Type B pancreatic cell (in vitro differentiated cells): ENCODE measurements at places on chromosomes 12 and 14.
A peak's percentile ranks its signal among the peaks of the same experiment; 100 is the strongest.

DNA sequence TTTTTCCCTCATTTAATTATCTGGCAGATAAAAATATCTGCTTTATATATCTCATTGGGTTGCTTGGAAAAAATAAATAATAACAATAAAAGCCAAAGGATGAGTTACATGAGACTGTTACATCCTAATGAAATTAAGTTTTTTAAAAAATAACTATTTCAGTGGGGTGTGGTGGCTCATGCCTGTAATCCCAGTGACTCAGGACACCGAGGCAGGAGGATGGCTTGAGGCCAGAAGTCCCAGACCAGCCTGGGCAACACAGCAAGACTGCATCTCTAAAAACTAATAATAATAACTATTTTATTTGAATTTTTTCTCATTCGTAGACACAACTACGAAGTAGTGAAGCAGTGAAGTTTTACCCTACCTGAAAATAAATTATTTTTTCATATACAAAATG, 103.3 kb downstream of the BCAT1 start:
- no peaks in the 10 kb centered on the region for H3K4me1 ChIP-seq
- DNase-seq, result no peak

DNA sequence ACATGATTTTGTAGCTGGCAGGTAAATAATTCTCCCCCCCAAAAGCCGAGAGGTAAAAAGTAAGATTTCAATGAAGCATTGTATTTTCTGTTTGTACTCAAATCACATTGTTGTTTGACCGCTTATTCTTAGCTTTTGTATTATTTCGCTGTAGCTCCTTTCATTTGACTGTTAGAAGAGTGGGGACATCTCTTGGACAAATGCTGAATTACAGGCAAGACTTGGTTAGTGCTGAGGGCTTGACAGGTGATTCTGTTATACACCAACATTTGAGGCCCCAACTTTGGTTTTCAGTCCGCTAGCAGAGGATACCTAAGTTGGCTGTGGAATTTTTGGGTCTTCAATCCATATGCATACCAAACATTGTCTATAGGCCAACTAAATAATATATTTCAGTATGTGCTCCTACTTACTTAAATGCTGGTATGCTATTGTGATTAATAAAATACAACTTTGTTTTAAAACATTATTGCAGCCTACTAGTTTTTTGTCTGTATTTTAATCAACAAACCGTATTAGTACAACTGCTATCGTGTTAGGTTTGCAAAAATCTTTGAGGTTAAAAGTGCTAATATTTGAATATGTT, 102.2 kb downstream of the ERC1 start:
- H3K4me1 ChIP-seq, result no peaks in the 10 kb centered on the region
- no peak overlapping the region for H3K4me3 ChIP-seq
- no peaks in the 10 kb centered on the region for H3K36me3 ChIP-seq
- no peaks in the 10 kb centered on the region for H3K27me3 ChIP-seq

GRCh38 chr12:67531051-67531450, 117.5 kb upstream of the DYRK2 start:
- no peaks in the 10 kb centered on the region for H3K36me3 ChIP-seq
- H3K4me3 ChIP-seq, result no peak overlapping the region
- H3K27ac ChIP-seq, result no peak overlapping the region
- no peaks in the 10 kb centered on the region for H3K27me3 ChIP-seq

DNA sequence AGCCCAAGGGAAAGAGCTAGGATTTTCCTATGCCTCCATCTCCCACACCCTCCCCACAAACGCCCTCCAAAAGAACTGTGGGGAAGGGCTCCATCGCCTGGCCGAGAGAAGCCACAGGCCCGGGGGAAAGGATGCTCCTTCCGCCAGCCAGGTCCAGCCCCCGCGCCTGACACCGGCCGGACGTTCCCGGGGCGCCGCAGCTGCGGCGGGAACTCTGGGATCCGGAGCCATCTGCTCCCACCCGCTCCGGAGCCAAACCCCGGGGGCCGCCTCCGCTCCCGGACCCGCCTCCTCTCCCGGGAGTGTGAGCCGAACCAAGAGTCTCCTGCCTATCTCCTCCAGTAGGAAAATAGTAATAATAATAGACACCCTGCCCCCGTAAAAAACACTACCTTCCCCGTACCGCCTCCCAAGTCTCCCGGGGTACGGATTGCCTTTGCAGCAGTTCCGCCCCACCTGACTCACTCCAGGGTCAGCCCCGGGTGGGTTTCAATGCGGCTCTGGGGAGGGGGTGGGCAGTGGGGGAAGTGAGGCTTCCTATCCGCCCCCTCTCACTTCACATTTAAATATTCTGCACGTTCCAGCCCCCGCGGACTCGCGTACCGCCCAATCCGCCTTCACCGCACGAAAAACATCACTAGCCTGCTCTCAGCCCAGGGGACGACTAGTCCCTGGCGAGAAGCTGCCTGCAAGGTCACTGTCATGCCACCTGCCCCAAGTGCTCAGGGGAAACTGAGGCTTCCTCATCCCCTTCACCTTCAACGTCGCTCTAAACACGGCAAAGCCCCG, 2.4 kb downstream of the AGAP2 start:
- H3K27me3 ChIP-seq, result peaks cover 83% of the 10 kb centered on the region
- peaks cover 15% of the 10 kb centered on the region for H3K4me1 ChIP-seq
- peak overlapping the region; percentile 23 for H3K27ac ChIP-seq
- no peak for DNase-seq
- H3K4me3 ChIP-seq, result peak overlapping the region; percentile 75

DNA sequence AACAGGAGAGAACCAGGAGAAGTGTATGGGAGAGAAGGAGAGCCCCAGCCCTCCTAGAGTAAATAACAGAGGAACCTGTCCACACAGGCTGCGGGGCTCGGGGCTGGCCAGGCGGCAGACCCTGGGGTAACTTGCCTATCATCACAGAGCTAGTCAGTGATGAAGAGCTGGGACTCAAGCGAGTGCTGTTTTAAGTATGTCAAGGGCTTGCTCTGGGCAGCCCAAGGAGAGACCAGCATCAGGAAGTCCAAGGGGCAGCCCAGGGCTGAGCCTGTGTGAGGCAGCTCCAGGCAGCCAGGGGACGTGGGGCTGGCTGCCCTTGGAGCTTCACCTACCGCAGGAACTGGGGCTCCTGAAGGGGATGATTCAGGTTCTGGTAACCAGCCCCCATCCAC, 10.0 kb downstream of the VWF start:
- H3K27me3 ChIP-seq, result peaks cover 13% of the 10 kb centered on the region
- H3K36me3 ChIP-seq, result no peaks in the 10 kb centered on the region
- H3K4me3 ChIP-seq, result no peak overlapping the region
- no peaks in the 10 kb centered on the region for H3K4me1 ChIP-seq
- H3K27ac ChIP-seq, result no peak overlapping the region

DNA sequence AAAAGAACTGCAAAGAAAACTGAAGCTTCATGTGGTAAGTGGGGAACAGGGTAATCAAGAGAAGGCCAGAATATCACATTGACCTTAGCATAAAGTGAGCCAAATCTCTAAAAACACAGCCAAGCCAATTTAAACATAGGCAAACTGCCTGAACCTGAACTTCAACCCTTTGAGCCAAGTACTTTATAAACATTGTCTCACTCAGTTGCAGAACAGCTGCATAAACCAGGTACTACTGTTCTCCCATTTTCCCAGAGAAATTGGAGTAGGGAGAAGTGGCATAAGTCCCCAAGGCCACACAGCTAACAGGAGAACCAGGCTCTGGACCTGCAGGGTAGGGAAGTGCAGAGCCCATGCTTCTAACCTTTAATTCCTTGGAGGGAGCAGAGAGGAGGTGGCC, 30.4 kb upstream of the FKBP4 start:
- H3K36me3 ChIP-seq, result no peaks in the 10 kb centered on the region
- H3K4me1 ChIP-seq, result no peaks in the 10 kb centered on the region
- H3K27ac ChIP-seq, result no peak overlapping the region
- peaks cover 39% of the 10 kb centered on the region for H3K27me3 ChIP-seq
- H3K4me3 ChIP-seq, result no peak overlapping the region
